ENCODE measurements at places on chromosomes 7 and 10.

- DNase-seq = no peak
Measured at GRCh38 chr10:31014161-31014875, 17.3 kb downstream of the ZNF438 start.

DNA sequence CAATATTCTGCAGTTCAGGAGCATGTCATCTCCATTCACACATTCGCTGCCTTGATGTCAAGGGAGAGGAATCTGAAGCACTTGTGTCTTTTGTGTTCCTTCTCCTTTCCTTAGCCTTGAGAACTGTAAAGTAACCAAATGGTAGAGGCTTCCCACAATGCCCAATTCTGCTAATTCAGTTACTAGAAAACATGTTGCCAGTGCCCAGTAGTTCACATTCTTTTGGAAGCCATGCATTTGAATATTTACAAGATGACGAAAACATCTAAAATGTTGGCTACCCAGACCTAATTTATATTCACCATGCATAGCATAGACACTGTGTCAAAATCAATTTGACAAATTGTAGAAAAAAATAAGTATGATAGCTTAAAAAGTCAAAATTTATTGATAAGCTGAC lies 852.7 kb upstream of the PHF14 start:
- no peak for DNase-seq

- DNase-seq = no peak
Measured at GRCh38 chr7:114081606-114082425, 163.0 kb upstream of the PPP1R3A start.

GRCh38 chr10:107692072-107692471 lies 527.6 kb upstream of the SORCS1 start:
- no peak for DNase-seq

- no peak for DNase-seq
Measured at GRCh38 chr10:96616961-96617360, 30.1 kb upstream of the TM9SF3 start.

DNA sequence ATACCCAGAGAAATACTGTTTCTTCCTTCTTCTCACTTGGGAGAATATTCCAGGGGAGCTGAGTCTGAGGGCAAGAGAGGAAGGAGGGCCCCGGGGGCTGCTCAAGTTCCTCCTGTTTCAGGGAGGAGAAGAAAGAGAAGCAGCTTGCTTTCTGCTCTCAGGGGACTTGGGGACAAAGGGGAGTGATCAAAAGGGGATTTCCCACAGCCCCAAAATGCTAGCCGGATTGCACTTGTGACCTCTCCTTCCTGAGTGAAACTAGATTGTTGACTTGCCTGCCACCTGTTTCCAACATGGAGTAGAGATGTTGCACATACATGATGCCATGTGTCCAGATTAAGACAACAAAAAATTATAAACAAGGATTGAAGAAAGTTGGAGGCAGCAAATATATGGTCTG lies 28.7 kb upstream of the PDCD4 start:
- no peak for DNase-seq

GRCh38 chr7:151895631-151896031 lies 18.7 kb upstream of the PRKAG2 start:
- DNase-seq = no peak

- DNase-seq = no peak
Measured at GRCh38 chr7:64686493-64687184, 20.7 kb downstream of the ZNF107 start.

DNA sequence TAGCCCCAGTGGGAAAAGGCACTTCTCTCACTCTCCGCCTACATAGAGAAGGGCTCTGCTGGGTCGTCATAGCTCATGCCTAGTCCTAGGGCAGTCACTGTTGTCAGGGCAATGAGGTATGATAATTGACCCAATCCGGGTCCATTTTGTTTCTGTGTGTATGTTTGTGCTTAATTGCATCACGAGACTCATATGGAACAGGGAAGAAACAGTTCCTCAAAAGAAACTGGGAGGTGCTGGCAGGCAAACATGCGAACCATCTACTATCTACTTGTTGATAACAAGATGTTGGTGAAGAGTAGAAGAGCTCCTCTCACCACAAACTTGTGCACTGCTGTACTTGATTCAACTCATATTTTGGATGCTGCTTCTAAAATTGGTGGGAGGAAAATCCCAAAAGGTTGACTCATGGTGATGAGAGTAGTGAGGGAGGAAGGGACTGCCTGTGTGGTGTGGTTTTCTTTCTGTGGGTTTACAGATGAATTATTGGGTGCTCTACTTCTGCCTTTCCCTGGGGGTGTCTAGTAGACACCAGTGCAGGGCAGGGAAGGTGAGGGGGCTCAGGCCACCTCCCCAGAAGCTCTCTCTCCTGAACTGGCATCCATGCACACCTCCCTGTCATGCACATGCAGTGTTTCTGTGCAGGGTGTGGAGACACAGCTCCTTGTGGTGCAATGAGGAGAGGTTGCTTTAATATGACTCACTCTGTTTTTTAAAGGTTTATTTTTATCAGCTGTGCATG lies 29.4 kb downstream of the LSMEM1 start:
- DNase-seq = no peak

DNA sequence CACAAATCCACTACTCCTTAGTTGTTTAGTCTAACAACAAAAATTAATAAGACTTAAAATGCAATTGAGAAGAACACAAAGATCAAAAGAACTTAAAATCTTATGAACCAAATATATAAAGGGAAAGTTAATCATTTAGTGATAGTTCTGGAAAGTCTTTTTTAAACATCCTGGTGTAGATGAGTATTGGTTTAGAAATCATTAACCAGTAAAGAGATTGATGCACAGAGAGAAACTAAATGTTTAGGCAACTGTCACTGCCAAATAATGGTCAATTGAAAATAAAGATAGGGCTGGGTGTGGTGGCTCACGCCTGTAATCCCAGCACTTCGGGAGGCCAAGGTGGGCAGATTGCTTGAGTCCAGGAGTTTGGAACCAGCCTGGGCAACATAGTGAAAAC lies 44.9 kb downstream of the SP8 start:
- no peak for DNase-seq

DNA sequence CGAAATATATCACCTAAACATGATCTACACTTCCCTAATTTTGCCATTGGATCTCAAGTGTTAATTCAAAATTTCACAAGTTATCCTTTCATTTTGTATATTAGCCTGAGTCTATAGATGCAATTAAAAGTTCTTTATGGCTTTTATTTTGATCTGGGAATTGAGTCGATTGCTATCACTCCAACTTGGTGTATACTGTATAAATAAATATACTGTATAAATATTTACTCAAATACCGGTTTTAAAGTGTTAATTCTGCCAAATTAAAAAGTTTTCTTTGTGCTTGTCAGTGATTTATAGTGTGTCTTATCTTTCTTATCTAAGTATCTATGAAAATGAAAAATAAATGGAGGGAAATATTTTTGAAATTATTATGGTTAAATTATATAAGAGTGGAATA lies 683.7 kb upstream of the LRRN3 start:
- DNase-seq = no peak

DNA sequence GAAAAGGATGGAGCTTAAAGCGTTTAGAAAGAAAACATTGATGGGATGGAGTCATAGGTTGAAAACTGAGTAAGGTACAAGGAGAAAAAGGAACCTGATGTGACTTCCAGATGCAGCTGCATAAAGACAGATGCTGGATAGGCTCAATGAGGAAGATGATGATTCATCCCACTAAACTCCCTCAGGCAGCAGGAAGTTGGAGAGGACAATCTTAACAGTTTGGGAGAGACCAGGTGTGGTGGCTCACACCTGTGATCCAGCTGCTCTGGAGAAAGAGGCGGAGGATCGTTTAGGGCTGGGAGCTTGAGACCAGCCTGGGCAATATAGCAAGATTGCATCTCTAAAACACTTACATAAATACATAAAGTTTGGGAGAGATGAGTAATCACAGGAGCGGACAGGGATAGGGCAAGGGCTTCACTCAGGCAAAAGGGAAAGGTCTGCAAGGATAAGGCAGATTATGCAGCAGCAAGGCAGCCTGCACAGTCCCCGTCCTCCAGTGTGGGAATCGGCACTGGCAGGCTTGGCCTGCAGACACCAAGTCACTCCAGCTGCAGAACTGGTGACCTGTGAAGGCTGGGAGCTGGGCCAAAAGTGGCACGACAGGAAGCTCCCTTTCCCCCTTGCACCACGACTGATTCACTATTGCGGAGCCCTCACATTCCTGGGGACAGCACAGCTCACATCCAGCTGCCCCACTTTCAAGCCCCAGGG lies 438.5 kb downstream of the GRID1 start:
- no peak for DNase-seq

GRCh38 chr10:128710798-128711183 lies 584.6 kb upstream of the MKI67 start:
- DNase-seq = no peak

DNA sequence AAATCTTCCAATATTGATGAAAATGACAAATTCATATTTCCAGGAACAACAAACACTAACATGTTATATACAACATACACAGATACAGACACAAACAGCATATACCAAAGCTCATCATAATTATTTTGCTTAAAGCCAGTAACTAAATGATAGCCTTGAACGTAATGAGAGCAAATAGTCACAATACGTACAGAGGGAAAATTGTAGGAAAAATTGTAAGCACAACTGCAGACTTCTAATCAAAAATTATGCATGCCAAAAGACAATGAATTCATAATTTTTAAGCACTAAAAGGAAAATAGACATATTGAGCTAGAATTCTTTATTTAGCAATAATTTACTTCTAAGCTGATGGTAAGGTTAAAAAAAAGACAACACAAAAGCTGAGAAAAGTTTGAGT lies 1466.9 kb upstream of the CELF2 start:
- DNase-seq = no peak

DNA sequence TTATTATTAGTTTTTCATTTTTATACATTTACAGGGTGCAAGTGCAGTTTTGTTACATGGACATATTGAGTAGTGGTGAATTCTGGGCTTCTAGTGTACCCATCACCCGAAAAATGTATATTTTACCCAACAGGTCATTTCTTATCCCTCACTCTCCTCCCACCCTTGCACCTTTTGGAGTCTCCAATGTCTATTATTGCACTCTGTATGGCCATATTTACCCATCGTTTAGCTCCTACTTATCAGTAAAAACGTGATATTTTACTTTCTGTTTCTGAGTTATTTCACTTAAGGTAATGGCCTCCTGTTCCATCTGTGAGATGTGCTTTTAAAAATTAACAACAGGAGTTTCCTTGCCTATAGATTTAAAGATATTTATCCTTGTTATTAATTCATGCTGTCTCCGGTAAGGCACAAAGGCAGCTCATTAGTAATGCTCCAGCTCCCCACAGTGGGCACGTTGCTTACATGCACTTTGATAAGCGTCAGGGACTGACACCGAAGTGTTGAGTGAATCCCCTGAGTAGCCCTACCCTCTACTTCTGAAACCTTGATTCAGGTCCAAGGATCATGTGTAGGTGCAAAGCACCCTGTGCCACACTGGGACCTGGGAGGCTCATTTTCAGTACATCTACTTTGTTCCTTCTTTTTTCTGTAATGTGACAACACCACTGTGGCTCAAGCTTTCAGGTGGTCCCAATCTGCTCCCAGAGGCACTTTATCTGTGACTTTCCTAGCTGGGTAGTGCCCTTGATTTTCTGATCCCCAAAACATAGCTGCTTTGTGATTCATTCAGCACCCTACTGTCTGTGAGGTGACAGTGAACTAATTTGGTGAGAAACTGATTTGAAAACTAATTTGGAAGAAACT lies 27.3 kb downstream of the HYAL4 start:
- peak; percentile 15 for DNase-seq

Data from iPS DF 19.7 (cell line).